ENCODE measurements at places on chromosomes 11 and 22.

DNA sequence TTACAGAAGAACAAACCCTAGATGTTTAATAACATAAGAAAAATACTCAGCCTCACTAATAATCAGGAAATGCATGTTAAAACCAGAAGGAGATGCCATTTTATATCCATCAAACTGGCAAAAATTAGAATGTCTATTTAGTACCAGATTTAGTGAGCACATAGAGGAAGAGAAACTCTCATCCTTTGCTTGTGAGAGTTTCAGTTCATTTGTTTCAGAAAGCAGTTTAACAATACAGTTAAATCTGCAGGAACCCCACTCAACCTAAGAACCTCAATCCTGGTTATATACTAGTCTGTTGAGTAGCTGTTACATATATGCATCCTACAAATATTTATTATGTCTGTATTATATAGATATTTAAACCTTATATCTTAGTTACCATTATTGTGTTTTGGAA, 172.6 kb downstream of the WNT11 start:
- no peak for DNase-seq

DNA sequence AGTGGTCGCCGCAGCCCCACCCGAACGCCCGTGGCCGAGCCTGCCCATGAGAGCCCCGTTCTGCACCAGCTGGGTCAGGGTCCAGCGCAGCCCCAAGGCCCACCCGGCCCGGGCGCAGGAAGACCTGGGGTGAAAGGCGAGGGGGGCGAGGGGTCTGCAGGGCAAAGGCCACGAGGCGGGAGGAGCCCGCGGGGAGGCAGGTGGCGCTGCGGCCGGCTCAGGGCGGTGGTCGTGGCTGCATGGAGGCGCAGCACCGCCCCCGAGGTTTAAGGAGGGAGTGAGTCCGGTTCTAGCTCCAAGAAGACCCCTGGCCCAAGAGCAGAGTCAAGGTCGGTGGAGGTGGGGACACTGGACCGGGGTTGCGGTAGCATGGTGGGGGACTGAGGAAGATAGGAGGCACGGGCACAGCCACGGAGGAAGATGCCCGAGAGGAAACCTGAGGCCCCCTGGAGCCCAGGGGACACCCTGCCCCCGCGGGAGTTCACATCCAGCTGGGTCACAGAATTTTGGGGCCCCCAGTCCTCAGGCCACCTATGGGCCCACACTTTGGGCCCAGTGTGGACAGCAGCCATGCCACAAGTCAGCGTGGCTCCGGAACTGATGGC, 514 bp upstream of the HDAC10 start:
- DNase-seq: no peak

DNA sequence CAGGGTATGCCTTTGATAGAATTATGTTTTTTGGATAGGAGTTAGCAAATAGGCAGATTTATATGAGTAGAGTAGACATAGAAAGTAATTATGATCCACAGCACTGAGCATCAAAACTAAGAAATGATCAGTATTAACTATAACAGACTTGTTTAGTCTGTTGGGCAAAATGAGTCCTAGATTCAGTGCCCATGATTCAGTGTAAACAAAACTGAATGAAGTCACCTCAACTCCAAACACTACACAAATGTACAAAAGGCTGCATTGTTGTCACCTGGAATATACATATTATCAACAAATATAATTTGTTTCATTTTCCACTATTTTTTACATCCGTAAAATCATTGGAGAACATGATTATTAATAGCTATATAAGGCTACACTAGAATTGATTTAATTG, 6.7 kb downstream of the UEVLD start:
- no peak for DNase-seq

DNA sequence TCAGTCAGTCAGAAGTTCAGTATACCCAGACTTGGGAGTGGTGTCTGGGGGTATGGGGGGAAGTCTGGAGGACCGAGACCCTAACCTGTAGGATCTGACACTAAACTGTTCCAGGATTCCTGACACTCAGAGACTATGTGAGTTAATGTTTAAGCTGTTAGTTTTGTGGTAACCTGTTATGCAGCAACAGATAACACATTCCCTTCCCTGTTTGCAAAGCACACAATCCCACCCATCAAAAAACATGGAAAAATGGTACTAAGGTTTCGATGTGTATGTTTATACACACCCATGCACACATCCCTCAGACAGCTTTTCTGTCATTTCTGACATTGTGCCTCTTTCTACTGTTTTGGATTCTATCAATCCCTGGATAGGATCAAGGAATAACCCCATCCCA, 27.6 kb downstream of the ZNF280B start:
- no peak for DNase-seq

DNA sequence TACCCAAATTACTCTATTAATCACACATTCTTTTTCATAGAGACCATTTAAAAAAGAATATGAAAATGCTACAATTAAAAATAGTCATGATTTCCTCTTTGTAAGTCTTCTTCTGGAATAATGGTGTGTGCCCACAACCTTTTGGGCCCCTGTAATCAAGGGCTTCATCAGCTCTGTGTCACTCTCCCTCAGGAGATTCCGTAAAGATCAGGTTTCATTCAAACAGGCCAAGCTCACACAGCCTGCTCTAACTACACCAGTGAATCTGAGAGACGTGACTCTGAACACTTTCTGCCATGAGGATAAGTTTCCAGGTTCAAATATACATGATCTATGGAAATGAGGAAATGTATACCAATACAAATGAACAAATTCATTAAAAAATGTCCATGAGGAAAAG, 9.5 kb downstream of the DRICH1 start:
- DNase-seq: peak; percentile 17

DNA sequence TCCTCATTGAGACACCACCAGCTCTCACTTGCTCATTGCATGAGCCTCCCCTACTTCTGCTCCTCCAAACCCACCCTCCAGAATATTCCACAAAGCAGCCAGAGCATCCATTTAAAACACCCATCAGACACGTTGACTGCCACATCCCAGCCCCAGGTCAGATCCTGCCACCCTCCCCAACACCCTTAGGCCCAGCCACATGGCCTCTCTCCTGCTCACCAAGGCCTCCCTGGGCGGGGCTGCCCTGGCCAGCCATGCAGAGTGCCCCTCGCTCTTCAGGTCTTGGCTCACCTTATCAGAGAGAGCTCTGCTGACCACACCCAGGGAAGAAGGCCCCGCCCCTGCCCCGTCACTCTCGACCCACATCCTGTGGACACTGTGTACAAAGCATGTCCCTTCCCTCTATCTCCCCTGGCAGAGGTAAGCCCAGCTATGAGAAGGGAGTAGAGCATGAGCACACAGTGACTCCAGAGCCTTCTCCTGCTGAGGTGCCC, 106.8 kb downstream of the MICAL3 start:
- no peak for DNase-seq

- DNase-seq: peak; percentile 23
Measured at GRCh38 chr11:45736424-45736823, 68.5 kb upstream of the SLC35C1 start.

- no peak for DNase-seq
Measured at GRCh38 chr11:76174330-76174729, 32.0 kb downstream of the WNT11 start.
